ENCODE measurements at places on chromosomes 1 and 21.

- DNase-seq, result peak; percentile 76
Measured at GRCh38 chr1:109792056-109792831, 28.5 kb upstream of the EPS8L3 start.

GRCh38 chr1:184101141-184101540, 49.6 kb downstream of the TSEN15 start:
- no peak for DNase-seq

GRCh38 chr1:26278724-26279455, 996 bp upstream of the SH3BGRL3 start:
- DNase-seq, result peak; percentile 93

DNA sequence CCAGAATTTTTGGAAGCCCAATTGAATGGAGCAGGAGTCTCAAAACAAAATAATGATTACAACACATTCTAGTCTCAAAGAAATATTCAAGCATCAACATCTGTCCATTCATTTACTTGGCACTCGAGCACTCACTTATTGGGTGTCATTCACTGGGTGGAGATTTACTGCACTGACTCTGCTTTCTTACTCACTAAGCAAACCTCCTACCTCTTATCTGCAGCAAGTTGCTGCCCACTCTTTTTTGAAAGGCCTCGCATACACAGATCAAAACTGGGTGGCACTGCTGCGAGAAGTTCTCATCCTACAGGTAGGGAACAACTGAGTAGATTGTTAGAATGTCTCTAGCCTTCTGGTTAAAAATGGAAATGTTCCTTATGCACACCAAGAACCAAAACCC, 18.0 kb downstream of the RHBDL2 start:
- DNase-seq, result peak; percentile 33

- DNase-seq, result no peak
Measured at GRCh38 chr1:65949230-65949626, 156.5 kb downstream of the PDE4B start.

DNA sequence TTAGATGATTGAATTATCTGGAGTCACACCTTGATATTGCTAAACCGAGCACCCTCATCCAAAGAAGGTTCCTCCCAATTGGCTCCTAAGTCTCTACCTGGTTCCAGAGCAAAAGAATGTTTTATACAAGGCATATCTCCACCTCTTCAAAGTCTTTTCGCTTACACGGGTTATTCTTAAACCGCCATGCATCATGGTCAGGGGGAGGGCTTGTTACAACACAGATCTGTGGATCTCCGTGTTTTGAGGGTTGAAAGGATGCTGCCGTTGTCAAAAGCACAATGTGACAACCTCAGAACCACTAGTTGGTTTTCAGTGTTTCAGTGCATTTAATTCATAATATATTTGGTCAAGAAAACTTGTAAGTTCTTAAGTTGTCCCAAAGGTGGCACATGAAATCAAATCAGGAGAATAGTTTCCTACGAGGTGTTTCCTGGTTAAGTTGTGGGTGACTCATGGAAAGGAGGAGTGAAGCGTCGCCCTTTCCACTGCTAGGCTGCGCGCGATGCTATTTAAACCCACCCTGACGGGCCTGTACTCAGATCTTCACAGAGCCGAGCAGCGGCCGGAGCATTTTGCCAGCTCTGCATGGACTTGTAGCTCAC, 1531.6 kb upstream of the TPTE start:
- peak; percentile 6 for DNase-seq

GRCh38 chr1:113146242-113147072, 73.5 kb downstream of the LRIG2 start:
- DNase-seq, result no peak

DNA sequence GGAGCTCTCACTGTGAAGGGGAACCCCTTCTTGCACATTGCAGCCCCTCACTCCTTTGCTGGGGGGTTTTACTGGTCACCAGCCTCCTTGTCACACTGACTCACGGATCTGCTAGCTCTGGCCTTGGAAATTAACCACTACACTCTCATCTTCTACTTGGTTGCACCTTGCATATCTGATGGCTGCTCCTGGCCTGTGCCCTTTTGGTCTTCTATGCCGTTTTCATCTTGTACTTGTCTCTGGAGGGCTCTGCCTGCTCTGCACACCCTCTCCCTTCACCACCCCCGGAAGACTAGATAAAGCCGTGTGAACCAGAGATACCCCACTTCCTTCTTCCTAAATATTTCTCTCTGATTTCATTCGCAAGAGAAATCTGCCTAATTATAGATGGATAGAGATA, 44.6 kb downstream of the CD247 start:
- DNase-seq, result no peak

DNA sequence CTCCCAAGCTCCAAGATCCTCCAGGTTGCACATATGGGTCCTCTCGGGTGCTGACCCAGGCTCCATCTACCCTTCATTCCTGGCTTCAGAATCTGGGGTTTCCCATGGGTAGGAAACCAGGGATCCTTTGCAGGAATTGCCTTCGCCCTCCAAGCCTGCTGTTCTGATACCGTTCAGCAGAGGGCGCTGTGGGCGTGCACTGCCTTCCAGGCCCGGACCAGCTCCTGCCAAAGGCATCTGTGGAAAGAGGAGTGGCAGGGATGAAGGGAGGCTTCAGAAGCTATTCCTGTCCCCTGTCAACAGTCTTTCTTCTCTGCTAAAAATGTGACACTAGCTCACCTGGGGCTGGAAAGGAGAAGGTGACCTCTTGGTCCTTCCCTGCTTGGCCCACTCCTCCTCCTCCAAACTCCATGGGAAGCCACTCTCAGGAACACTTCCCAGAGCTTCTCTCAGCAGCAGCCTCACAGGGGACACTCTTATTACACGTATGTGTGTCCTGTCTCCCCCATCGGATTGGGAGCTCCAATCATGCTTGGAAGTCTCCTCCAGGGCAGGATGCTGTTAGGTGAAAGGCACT, 71.2 kb downstream of the VWA5B1 start:
- DNase-seq, result peak; percentile 75

GRCh38 chr1:223211323-223211985, 68.4 kb upstream of the TLR5 start:
- DNase-seq, result no peak

GRCh38 chr1:19481826-19482398, 3.4 kb downstream of the CAPZB start:
- DNase-seq, result no peak

GRCh38 chr1:19495000-19495656, 9.8 kb upstream of the CAPZB start:
- no peak for DNase-seq

DNA sequence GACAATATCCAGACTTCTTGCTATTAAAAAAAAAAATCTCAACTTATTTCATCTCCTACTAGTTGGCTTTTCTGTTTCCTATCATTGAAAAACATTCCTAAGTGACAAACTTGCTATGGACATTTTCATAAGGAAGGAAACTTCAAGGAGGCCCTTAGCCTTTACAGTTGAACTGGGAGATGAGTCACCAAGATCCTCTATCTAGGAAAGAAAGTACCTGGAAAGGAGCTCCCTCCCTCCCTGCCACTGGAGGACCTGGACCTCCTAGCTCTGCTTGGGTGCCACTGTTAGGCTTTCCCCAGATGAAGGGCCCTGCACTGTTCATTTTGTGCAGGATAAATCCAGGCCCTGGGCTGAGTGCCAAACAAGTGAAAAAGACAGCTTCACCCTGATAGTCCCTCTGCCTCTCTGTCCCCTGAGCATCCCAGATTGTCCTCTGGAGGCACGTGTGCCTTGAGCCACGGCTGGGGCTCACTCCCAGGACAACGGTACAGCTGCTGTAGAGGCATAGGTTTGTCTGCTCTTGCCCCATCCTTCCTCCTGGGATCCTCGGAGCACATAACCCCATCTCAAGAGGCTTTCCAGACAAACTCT, 40.2 kb upstream of the SOX13 start:
- peak; percentile 42 for DNase-seq

DNA sequence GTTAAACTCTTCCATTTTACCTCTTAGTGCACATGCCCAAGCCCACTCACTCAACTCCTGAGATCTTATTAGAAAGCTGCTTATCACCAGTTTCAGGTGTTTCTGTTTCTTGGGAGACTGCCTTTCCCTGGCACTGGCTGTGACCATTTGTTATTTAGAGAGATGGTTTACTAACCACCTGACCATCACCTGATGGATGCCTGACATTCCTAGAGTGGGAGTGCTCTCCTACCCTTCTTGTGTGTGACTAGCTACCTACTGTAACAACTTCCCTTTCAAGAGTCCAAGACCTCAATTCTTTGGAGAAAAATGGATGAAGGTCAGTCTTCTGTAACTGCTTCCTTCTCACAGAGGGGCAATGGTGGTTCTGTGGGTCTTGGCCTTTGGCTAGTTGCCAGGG, 755.2 kb upstream of the ADAMTS5 start:
- DNase-seq, result peak; percentile 7

GRCh38 chr1:30881319-30882181, 27.0 kb downstream of the SDC3 start:
- DNase-seq, result no peak

DNA sequence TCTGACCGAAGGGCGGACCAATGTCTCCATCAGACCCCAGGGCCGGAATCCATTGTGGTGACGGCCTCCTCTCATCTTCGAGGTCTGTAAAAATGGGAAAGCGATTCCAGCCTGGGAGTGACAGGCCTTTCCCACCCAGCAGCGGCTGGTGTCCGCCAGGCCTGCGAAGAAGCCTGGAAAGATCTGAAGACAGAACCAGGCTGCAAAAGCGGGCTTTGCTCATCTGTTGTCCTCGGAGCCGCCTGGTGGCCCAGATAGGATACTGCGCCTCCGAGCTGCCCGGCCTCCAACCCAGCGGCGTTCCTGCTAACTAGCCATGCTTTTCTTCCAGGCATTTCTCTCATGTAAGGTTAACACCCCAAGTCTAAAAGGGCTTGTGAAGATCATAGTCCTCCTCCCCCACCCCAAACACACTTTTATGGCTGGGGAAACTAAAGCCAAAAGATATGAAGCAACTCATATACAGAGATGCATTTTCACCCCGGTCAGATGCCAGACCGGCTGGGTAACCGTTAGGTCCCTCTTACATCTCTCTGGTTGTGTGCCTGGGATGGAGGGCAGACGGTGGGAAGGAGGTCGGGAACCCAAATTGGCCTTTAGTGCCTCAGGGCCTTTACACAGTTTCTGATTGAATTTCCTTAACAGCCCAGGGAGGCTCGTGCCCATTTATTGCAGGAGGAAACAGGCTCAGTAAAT, 1.9 kb upstream of the DHRS3 start:
- peak; percentile 88 for DNase-seq

DNA sequence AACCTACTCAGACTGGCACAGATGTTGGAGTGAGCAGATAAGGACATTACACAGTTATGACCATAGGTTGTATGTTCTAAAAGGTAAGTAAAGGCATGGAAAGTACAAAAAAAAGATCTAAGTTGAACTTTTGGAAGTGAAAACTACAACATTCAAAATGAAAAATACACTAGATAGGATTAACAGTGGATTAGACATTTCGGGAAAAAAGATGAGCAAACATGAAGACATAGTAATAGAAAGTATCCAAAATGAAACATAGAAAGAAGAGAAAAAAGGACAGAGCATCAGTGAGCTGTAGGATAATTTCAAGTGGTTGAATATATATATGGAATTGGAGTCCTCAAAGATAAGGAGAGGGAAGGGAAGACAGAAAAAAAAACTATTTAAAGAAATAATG, 34.0 kb upstream of the CR2 start:
- DNase-seq, result no peak

DNA sequence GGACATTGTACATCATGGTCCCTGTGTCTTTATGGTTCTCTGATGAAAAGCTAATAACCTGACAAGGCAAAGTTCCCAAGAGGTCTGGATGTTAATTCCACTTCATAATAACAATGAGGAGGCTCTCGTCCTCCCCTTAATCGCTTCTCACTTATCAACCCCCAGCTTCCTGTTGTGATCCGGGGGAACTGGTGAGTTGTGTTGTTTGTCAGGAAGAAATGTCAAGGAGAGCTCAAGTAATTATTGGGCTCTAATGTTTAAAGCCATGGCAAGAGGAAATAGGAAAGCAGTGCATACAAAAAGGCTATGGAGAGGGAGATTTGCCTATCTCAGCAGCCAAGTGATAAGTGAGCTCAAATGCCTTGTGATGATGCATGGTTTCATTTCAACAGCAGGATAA, 42.8 kb upstream of the RASAL2 start:
- no peak for DNase-seq

All from PC-3 (cell line).